Activated CD4-positive, CD25-positive, alpha-beta regulatory T cell (primary cell): ENCODE measurements at places on chromosomes 4 and X.

- DNase-seq: no peak
Measured at GRCh38 chrX:111402344-111402743, 9.6 kb downstream of the DCX start.

- DNase-seq: no peak
Measured at GRCh38 chrX:54807524-54808108, at the start of gene MAGED2. TSS of gene MAGED2 (plus strand) at chrX:54807745. CDS start at chrX:54809332, 1,587 bp downstream.

- DNase-seq: no peak
Measured at GRCh38 chr4:17814140-17814539, 3.4 kb downstream of the NCAPG start.

- no peak for DNase-seq
Measured at GRCh38 chrX:374596-374995, 12.1 kb downstream of the PPP2R3B start.

DNA sequence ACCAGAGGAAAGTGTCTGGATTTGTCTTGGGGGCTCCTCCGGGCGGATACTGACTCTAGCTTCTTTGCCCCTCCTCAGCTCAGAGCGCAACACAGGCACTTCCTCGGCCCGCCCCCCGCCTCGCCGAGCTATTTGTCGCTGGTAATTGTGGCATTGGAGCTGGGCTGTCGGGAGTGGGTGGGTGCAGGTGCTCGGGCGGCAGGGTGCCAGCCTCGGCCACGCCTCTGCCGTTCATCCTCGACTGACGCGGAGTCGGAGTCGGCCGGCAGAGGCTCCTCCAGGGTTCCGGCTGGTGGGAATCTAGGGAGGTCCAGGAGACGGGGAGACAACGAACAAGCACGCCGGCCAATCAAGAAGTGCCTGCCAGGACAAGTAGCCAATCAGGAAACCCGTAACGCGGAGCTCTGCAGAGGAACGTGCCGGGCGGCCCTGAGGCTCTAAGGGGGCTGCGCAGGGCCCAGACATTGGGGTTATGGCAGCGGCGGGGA lies 3.9 kb upstream of the SYN1 start:
- DNase-seq: no peak

GRCh38 chr4:180617196-180617595 lies 1626.0 kb upstream of the TENM3 start:
- DNase-seq: no peak

DNA sequence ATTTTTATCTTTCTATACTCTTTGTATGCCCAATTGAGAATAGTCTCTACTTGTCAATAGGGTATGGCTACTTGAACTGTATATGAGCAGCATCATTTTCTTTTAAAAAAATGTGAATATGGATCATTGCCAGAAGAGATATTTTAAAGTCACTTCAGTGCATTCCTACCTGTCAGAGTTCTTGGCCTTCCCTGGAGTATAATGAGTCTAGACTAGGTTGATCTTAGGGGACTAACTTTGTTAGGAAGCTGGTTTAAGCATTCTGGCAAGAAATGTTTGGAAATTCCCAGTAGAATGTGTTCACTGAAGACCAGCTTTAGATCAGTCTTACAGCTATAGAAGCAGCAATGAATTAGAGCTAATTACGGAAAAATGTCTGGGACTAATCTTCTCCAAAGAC lies 178.2 kb downstream of the FAT4 start:
- DNase-seq: no peak

DNA sequence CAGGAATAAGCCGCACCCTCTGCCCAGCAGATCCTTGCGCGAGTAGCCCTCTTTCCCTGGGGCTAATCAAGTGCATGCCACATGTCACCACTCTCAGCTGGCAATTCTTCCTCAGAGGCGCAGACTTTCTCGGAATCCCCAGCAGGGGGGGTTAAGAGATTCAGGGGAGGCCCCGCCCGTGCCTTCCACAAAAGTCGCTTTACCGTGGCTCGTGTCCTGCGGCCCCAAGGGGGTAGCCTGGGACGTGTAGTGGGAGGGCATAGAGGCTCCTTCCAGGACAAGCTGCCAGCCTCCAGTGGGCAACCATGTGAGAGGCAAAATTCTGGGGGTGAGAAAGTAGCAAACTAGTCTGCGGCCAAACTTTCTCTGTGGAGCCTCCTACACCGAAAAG lies 652 bp downstream of the SRPX start:
- DNase-seq: no peak

- DNase-seq: no peak
Measured at GRCh38 chrX:140943513-140943912, 58.9 kb upstream of the SPANXB1 start.

GRCh38 chrX:46294234-46294633 lies 251.0 kb downstream of the ZNF674 start:
- DNase-seq: no peak

DNA sequence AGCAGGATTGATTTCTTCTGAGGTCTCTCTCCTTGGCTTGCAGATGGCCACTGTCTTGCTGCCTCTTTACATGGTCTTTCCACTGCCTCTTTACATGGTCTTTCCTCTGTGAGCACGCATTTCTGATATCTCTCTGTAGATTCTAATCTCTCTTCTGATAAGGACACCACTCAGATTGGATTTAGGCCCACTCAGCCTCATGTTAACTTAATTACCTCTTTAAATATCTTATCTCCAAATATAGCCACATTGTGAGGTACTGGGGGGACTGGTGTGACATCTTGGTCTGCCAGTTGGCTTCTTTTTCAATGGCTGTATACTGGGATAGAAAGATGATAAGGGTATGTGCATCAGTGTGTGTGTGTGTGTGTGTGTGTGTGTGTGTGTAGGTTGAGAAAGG lies 153.7 kb downstream of the AWAT2 start:
- no peak for DNase-seq

GRCh38 chr4:78534286-78534955 lies 17.1 kb upstream of the ANXA3 start:
- no peak for DNase-seq

- no peak for DNase-seq
Measured at GRCh38 chr4:119479180-119479808, 149.3 kb downstream of the PDE5A start.
